Stimulated activated CD4-positive, alpha-beta T cell treated with anti-CD3 and anti-CD28 coated beads, TNF-alpha, amount 100 ng/mL, for 4 hours (primary cell): ENCODE measurements at places on chromosomes 3 and 15.

- DNase-seq: no peak
These were observed 28.0 kb downstream of the SENP7 start for GRCh38 chr3:101484805-101485620.

DNA sequence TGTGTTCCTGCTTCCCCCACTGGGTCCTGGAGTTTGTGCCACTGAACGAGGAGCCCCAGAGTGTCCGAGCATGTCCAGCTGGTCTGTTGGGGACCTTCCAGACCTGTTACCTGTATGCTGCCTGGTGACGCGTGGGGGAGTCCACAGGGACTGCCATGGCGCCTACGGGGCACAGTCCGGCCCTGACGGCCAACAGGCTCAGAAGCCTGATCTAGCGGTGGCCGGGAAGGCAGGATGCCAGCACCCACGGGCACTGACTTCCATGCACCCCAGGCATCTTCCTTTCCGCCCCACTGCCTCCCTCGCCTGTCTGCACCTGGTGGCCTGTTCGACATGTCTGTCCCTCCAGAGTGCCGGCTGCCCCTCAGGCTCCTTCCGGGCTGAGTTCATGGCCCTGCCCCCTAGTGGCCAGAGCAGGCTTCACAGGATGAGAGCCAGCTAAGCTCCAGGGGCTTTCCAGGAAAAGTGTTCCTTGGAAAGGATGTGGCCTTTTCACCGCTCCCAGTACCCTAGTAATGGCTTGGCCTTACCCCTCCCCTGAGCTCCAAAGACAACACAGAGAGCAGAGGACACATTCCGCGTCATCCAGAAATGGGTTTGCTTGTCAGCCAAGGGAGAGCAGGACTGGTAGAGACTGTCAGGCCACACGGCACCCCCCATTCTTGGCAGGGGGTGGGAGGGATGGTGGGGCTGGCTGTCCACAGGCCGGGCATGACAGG, 35.7 kb downstream of the NGRN start:
- DNase-seq: peak; percentile 30

DNA sequence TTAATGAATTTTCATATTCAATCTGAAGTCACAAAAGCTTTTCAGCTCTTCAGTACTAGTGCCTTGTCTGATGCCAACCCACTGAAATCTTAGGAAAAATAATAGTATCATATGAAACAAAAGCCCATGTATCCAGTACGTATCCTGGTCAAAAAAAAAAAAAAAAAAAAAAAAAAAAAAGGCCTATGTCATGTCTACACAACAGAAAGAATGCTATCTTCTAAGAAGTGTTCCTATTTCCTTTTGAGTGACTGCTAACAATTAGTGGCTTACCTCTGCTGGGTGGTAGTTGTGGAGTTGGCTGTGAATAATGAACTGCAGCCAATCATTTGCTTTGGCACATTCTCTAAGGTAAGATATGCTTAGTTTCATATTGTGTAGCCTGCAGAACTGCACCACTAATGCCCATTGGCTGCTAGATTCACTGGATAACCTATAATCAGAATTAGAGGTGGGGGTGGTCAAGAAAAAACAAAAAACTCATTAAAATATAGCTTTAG, 59.6 kb downstream of the EIF3J start:
- DNase-seq: no peak

DNA sequence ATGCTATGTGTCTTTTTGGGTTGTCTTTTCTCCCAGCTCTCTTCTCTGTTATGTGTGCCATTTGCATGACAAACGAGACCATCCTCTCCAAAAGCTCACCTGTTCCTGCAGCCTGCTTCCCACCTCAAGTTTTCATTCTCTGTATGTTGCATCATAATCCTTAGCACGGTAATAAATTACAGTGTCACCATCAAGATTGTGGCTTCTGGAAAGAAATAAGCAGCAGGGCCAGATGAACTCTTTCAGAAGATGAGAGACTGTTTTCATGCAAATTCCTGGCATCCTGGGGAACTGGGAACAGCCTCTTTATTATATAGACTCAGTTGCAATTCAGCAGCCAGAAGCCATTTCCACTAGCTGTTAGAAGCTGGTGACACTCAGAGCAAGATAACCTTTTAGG, 436.7 kb downstream of the EPHB1 start:
- DNase-seq: no peak

DNA sequence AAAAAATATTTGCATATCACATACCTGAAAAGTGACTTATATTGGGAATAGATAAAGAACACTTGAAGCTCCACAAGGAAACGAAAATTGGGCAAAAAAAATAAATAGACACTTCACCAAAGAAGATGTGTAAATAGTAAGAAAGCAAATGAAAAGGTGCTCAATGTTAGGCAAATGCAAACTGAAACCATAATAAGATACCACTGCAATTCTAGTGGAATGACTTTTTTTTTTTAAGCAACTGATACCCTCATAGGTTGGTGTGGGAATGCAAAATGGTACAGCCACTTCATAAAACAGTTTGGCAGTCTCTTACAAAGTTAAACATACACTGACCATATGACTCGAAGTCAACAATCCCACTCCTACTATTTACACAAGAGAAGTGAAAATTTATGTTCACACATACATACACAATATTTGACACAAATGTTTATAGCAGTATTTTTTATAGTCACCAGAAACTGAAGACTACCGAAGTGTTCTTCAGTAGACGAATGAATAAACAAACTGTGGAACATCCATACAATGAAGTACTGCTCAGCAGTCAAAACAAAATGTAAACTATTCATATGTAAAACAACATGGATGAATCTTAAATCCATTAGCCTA, 176.3 kb downstream of the ZMAT3 start:
- DNase-seq: no peak
